ENCODE measurements at places on chromosomes 16 and 17.
A peak's percentile ranks its signal among the peaks of the same experiment; 100 is the strongest.

- peak; percentile 94 for DNase-seq
These were observed at the start of gene TMEM231 for GRCh38 chr16:75555707-75556430. Gene TMEM231 (minus strand): TSS chr16:75556252. CDS start chr16:75556209, 43 bp downstream.

DNA sequence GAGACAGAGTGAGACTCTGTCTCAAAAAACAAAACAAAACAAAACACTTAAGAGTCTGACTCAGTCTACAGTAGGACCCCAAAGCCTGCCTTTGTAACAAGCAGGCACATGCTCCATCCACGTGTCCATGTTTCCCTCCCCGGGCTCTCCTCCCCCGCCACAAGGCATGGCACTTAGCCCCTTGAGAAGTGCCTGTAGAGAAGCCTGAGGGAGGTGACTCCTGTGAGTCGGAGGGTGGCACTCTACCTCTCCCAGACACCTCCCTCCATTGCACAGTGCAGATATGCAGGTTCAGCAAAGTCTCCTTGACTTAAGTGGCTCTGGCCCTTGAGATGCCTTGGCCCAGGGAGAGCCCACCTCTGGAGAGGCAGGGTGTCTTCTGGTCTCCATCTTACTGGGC, 6.8 kb downstream of the FHOD1 start:
- DNase-seq, result no peak

- DNase-seq, result no peak
These were observed 73.2 kb downstream of the ZNF18 start for GRCh38 chr17:11924076-11924475.

DNA sequence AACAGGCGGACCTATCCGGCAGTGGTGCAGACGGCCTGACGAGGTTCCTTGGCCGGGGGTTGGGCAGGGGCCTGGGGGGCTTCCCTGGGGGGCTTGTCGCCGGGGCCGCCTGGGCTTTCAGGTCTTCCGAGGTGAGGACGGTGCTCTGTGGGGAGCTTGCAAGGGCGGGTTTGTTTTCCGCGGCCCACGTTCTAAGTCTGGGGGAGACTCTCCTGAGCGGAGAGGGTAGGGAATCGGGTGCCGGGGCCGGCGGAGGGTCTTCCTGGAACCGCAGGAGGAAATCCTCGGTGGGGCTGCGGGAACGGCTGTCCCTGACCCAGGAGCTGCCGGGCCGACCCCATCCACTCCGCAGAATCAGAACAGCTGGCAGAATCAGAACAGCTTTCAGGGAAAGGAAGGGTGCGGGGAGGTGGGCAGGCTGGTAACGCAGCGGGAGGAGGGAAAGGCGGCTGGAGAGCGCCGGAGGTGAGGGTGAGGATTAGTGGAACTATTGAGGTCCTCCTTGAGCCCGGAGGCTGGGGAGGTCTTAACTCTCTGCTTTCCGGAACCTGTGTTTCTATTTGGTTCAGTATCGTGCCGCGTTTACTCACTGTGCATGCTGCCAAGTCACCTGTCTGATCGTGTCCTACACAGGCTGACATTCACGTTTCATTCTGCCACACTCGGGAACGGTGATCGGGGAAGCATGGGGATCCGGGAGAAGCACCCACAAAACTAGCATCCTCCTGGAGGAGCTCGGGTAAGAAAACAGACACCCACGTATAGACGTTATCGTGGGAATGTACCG, 28.9 kb downstream of the CPSF4L start:
- DNase-seq, result peak; percentile 74

DNA sequence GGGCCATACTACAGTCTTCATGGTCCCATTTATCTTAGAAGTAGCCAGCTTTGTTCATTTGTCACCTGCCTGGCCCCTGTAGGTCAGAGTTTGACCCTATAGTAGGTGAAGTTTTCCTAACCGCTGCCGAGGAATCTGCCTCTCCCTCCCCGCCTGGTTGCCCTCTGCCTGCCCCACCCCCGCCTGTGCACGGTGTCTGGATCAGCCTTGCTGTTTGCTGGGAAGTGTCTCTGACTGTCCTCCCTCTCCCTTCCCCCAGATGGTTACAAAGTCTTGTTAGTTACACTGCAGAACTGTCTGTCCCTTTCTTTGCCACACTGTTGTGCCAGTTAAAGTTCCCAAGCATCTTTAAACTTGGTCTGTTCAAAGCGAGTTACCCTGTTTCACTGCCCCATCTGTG, 5.7 kb downstream of the UBFD1 start:
- DNase-seq, result no peak

DNA sequence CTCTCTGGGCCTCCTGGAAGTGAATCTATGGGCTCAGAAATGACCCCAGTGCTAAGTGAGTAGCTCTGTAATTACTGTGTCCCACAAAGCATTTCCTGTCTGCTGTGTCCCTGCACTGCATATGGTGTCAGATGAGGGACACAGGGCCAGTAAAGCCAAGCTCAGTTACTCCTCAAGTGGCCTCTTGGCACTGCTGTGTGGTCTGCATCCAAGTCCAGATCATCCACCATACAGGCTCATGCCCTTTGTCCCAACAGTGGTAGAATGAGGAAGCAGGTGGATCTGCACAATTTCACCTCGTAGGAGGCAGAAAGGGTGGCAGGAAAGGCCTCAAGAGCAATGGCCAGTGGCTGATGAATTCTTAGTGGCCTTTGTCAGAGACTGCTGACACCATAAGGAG, 146.8 kb downstream of the SOX9 start:
- peak; percentile 78 for DNase-seq

GRCh38 chr16:24203675-24204074, 52.5 kb upstream of the CACNG3 start:
- DNase-seq, result peak; percentile 13

- no peak for DNase-seq
These were observed 444.1 kb upstream of the PSMD7 start for GRCh38 chr16:73852561-73852960.

GRCh38 chr17:81132770-81133723, 32.3 kb upstream of the PVALEF start:
- DNase-seq, result no peak

DNA sequence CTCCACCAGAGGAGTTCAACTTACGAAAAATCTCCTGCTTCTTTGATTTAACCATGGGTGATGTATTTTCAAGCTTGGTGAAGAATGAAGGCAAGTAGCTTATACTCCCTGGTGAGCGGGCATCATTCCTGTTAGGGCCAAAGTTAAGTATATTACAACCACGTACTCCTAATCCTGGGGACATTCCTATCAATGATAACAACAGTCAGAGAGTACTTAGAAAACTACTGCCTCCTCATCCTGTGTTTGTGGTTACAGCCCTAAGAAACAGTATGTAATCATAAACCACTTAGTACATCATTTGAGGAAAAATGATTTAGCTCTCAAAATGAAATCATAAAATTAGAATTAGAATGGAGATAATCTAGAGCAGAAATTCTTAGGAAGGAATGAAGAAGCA, 47.3 kb downstream of the TTC19 start:
- DNase-seq, result no peak

- no peak for DNase-seq
These were observed 1.8 kb upstream of the VPS4A start for GRCh38 chr16:69309316-69309715.

All from NCI-H69 (cell line).